Adrenal gland (tissue), 19 donors: ENCODE measurements at places on chromosomes 11 and 22.
A peak's percentile ranks its signal among the peaks of the same experiment; 100 is the strongest.

GRCh38 chr11:103699216-103699615 is 337.2 kb upstream of the DDI1 start:
- no peak for DNase-seq

GRCh38 chr11:110249766-110250165 is 46.6 kb downstream of the RDX start:
- no peak for DNase-seq

DNA sequence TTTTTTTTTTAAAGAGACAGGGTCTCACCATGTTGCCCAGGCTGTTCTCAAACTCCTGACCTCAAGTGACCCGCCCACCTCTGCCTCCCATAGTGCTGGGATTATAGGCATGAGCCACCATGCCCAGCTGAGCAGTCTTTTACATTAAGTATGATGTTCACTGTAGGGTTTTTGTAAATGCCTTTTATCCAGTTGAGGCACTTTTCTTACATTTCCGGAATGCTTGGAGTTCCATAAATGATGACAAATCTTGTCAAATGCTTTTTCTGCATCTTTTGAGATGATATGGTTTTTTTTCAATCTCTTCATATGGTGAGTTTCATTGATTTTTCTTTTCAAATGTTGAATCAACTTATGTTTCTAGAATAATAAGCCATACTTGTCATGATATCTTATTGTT is 29.4 kb upstream of the CTTN start:
- no peak for DNase-seq

DNA sequence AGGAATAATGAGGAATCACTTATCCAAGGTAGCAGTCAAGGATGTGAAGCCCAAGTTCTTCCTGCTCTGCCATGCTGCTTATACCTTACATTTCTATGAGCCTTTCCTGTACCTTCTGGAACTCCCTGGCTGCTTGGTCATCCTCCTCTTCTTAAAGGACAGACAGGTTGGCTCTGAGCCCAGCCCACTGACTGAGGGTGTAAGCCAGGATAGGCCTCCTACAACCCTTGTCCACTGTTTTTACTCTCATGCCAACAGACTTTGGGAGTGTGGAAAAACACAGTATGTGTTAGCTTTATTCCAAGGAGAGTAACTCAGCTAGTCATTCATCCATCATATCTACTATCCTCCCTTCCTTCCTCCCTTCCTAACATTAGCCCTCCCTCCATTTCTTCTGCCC is 47.5 kb downstream of the IRAG1 start:
- DNase-seq: no peak

GRCh38 chr11:18368221-18368620 is 26.1 kb upstream of the LDHA start:
- no peak for DNase-seq

- peak; percentile 16 for DNase-seq
Observed at GRCh38 chr22:47164514-47165337, 402.3 kb downstream of the TBC1D22A start.

DNA sequence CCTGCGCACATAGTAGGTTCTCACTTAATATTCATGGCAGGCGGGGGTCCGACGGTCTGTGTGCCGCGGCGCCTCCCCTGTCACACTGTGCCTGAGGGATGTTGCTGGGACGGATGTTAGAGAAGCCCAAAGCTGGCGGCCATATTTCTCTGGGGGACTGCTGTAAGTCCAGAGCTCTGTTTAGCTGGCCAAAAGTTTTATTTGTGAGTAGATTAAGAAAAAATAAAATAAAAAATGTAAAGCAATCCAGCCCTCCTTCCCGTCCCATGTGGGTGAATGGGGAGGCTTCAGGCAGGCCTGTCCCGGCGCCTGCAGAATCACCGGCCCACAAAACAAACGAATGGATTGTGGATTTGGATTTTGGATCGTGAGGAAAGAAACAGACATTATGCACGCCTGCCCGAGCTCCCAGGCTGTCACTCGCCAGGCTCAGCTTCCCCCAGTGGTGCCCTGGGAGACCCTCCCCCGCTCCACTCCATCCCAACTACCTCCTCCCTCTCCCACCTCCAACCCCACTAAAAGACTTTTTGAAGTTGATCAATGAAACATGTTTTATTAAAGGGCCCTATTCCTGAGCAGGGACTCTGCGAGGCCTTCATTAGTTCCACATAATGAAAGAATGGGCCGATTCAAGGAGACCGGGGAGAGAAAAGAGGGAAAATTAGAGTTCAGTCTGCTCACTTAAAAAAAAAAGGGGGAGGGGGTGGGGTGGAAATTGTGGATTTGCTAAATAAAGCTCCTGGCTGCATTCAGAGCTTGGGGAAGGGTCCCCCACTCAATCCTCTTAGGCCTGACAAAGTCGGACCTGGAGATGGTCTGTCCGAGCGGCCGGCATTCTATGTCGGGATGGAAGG is 20.4 kb upstream of the SCUBE1 start:
- DNase-seq: no peak

DNA sequence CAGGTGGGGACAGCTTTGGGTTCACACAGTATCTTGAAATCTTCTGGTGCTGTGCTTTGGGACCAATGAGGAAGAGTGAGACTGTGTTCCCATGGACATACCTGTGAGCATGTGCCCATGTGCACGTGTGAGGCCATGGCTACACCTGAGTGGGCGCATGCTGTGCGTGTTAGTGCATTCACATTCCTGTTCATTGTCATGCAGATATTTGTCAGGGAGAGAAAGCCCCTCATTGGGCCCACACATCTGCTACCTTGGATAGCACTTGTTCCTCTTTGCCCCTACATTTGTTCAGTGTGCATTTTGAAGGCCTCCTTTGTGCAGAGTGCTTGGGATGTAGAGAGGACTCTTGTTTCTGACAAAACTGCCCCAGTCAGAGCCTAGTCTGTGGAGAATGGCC is 154.3 kb upstream of the E2F8 start:
- DNase-seq: no peak

- DNase-seq: no peak
Observed at GRCh38 chr22:19357270-19358105, 66.0 kb upstream of the CLTCL1 start.

- no peak for DNase-seq
Observed at GRCh38 chr11:98455500-98456307, 565.0 kb upstream of the CNTN5 start.

DNA sequence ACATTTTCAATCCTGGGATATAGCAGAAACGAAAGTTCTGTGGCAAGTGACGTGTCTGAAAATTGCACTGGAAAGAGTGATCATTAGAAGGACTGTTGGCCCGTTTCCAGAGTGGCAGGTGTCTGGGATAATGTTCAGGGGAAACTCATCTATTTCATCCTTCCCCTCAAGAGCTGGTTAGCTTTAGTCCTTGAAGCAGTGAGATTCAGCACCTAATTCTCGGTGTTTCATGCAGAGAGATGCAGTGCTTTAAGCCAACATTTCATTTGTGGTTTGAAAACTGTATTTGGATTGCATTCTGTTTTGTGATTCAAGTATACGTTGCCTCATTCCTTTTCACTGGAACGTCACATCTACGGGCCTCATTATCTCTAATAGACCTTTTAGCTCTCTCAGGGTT is 205.0 kb upstream of the RAG2 start:
- DNase-seq: no peak

- DNase-seq: no peak
Observed at GRCh38 chr11:112745973-112746372, 215.2 kb upstream of the NCAM1 start.

GRCh38 chr22:22111267-22111751 is 128.7 kb upstream of the TOP3B start:
- no peak for DNase-seq

DNA sequence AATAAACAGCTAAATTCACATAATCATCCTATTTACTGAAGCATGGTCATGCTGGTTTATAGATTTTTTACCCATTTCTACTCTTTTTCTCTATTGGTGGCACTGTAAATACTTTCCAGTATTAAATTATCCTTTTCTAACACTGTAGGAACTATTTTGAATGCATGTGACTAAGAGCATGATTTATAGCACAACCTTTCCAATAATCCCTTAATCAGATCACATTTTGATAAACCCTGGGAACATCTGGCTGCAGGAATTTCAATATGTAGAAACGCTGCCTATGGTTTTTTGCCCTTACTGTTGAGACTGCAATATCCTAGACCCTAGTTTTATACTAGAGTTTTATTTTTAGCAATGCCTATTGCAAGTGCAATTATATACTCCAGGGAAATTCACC is 10.7 kb downstream of the RAG1 start:
- DNase-seq: no peak

GRCh38 chr11:36214480-36214879 is 74.7 kb downstream of the COMMD9 start:
- DNase-seq: no peak

- peak; percentile 46 for DNase-seq
Observed at GRCh38 chr11:58024601-58025091, 965 bp downstream of the OR9Q1 start.
